Neural crest cell (in vitro differentiated cells): ENCODE measurements at places on chromosomes 5 and 9.

GRCh38 chr5:136819526-136820302, 454.4 kb upstream of the TRPC7 start:
- DNase-seq = no peak

DNA sequence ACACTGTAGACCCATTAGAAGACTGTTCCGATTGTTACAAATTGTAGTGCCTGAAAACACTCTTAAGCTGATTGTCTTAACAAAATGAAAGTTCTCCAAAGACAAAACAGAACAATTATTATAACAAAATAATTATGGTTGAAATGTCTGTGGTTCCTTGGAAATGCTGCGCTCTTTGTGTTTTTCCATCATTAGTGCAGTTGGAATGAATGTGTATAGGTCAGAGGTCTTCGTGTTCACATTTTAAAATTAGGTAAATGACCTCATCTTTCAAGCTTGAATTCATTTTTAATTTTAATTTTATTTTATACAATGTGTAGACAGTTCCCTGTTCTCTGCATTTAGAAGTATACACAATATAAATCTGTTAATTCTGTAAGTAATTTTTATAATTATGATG, 56.7 kb upstream of the NXNL2 start:
- no peak for DNase-seq

DNA sequence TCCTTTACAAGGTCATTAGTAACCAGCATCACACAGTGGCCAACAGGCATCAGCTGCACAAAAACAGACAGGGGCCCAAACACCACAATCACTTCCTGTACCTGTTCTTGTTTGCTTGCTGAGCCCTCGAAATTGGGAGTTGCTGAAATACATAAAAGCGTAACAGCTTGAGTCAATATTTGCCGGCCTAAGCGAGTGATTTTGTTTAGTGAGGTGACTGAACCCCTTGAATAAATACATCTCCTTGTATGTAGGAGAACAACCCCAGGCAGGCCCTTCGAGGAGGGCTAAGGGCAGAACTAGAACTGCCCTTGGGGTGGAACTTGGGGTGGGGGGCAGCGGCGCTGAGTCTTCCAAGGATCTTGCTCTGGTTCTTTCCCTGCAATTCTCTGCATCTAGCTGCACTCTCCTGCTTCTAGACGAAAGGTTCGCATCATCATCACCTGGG, 502.5 kb downstream of the RASEF start:
- DNase-seq = no peak

GRCh38 chr9:114401344-114401743, 13.6 kb upstream of the AKNA start:
- DNase-seq = no peak

DNA sequence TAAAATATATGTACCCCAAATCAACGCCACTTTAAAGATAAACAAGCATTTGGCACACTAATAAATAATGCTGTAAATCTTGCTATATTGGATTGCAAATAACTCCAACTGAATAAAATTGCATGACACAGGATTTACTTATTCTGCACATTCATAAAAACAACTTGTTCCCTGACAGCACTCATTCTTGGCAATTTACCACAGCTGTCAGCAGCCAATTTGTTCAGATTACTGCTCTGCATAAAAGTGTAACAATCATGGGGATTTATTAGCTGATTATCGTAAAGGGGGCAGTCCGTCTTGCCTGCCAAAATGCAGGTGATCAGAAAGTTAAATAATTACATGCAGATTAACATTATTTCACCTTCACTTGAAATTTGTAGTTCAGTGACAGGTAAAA, 285.3 kb downstream of the SLF1 start:
- no peak for DNase-seq

GRCh38 chr9:25773805-25774204, 95.6 kb upstream of the TUSC1 start:
- no peak for DNase-seq

- no peak for DNase-seq
These were observed 254.3 kb downstream of the MAST4 start for GRCh38 chr5:66850354-66851075.

DNA sequence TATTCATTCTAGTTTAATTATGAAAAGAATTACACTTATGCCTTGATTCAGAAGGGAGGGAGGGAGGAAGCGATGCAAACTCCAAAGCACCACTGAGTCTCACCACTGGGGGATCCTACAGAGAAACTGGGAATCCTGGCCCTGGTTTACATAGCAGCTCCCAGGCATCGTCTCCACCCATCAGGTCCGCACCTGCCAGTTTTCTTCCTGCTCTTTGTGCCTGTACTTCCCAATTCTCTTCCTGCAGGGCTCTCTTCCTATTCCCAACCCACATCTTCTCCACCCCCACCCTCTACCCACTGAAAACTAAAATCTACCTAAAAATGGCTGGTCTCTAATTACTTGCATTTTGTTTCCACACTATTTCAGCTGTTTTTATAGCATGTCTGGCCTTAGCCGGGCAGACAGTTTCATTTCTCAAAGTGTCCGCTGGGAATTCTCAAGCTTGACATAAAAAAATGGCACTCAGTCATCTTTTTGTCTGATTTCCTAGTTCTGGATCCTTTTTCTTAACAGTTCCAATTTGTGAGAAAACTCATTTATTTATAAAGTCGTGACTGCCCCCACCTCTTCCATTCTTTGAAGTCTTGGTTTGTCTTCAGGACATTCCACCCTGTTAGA, 1.6 kb upstream of the TNIP1 start:
- no peak for DNase-seq

GRCh38 chr5:23445573-23445972, 61.8 kb upstream of the PRDM9 start:
- no peak for DNase-seq

DNA sequence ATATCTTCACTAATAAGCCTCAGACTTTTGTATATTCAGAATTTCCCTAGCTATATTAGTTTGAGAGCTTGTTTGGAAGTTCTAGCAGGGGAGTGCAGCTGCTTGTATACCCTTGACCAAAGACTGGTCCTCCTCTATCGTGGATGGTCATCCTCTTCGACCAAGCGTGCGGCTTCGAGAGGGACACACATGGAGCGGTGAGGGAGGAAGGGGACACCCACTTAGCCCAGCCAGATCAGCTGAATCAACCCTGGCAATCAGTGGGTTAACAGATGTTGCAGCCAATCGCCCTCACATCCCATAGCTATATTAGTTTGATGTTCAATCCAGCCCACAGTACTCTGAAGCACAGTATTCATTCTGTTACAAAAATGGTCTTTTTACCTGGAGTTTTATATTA, 3.2 kb downstream of the CAVIN4 start:
- DNase-seq = no peak

DNA sequence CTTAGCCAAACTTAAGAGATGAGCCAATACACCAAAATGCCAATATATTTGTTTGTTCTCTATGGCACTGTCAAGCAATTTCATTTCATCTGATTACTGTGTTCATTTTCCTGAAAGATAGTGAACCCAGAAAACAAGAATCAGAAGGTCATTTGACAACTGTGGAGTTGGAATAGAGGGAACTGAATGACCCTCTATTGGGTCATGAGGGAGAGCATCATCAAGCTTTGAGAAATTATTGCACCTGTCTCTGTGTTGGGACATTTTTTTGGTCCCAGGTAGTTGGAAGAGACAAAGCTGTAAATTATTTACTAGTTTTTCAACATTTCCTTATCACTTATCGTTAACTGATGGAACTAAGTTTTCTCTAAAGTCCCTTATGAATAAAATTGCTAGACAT, 129.4 kb downstream of the GHR start:
- no peak for DNase-seq

DNA sequence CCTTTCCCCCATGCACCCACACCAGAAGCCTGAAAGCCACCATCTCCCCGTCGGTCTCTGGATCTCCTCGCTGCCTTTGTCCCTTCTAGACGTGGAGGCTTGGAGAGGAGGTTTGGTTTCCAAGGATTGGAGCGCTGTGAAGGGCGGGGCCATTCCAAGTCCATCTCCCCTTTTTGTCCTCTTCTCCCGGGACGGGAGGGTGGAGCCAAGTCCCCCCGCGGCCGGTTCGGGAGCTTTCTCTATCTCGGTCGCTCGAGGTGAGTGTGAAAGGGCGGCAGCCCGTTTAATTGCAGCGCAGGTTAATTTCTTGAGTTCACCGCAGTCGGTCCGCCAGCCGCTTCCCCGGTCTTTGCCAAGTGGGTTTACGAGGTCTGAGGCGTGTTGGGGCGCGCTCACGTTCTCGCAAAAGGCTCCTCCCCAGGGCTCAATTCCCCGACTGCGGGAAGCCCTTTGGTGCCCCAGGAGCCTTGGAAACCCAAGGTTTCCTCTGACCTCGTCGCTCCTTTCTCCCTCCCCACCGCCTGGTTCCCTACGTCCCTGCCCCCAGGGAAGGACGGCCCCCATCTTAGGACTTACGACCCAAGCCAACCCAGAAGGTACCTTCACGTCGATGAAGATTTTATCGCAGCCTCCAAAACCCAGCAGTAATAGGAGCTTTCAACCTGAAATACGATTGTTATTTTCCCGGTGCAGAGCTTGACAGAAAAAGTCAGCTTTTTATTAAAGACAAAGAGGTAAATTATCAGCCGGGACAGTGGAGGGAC, 2.8 kb upstream of the ZNF462 start:
- peak; percentile 54 for DNase-seq

DNA sequence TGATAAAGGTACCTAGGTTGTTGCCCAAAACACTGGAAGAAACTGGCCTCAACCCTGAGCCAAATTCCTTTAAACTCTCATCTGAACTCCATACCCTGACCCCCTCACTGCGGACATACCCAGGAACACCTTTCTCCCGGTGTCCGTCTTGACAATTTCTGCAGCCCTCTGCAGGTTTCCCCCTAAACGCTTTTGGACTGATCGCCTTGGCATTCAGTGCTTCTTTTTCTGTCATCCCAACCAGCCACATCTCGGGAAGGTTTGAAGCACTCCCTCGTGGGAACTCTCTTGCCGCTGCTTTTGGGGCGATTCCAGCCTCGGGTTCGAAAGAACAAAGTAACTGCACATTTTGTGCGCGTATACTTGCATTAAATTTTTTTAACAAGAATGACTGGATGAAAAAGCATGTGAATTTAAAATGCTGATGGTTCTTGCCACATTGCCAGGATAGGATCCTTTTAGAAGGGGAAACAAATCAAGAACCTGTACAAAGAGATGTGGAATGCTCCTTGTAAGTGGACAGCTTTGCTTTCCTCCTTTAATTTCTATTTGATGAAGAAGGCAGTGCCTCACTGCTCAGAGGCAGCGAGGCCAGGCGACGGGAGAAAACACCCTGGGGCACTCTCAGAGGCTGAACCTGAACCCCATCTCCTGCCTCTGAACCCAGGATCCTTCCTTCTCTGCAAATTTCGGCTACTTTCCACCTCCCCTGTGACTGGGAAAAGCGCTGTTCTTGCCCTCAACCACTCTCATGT, 615 bp downstream of the PSMD5 start:
- DNase-seq = no peak

GRCh38 chr9:80320480-80320879, 748.7 kb downstream of the TLE4 start:
- DNase-seq = no peak

DNA sequence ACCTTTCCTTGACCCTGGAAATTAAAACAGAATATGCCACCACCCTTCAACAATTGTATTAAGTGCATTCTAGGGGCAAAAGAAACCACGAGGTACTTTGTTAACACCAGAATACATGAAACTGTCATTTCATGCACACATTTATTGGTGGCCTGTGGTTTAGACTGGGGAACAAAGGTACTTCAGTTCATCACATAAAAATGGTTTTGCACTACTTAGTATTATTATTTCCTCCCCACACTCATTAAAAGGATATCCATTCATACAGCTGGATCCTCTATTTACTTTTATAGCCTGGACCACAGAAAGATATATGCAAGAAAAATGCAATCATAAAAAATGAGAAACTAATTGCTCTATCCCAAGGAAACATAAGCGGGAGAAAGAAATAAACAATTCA, 230.9 kb downstream of the EFNA5 start:
- DNase-seq = no peak

DNA sequence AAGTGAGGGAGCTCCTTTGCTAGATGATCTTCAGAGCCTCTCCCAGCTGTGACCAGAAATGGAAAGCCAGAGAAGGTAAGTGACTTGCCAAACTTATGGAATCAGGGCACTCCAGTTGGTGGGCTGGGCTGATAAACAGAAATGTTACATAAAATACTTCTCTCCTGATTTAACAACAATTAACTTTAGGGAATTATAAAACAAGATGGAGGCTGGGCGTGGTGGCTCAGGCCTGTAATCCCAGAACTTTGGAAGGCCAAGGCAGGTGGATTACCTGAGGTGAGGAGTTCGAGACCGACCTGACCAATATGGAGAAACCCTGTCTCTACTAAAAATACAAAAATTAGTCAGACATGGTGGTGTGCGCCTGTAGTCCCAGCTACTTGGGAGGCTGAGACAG, 899 bp upstream of the MED10 start:
- DNase-seq = no peak

- DNase-seq = no peak
These were observed 53.2 kb upstream of the WDR41 start for GRCh38 chr5:77545285-77545684.

GRCh38 chr5:158139161-158139560, 280.2 kb upstream of the CLINT1 start:
- DNase-seq = no peak

- DNase-seq = no peak
These were observed 72.0 kb downstream of the FAM78A start for GRCh38 chr9:131204285-131204684.
